A549 treated with CpdA at 1 μM for 4 hours (cell line): ENCODE measurements at places on chromosomes 12 and 14. TPM values are rescaled to one million over a fixed set of nuclear protein-coding genes. Genes with fewer than 3 reads are reported as not detected.

The NUBPL gene
- 7.8 to 12.4 TPM (median 8.5 TPM) in 5 replicates for total RNA-seq

The LGR5 gene
- total RNA-seq, result 0.08 TPM in 1 of 5 replicates, not detected in the others

The EFCAB11 gene
- 11.7 to 14.4 TPM (median 12.6 TPM) in 5 replicates for total RNA-seq

The SAMD4A gene
- total RNA-seq, result 6.3 to 8.5 TPM (median 6.7 TPM) in 5 replicates

The BCL11B gene
- 0.17 to 0.26 TPM (median 0.19 TPM) in 5 replicates for total RNA-seq

The EID3 gene
- total RNA-seq, result 8.4 to 12.7 TPM (median 8.5 TPM) in 5 replicates

The GDF3 gene
- not detected in 5 replicates for total RNA-seq
